ENCODE measurements at places on chromosomes 16 and 17.
A peak's percentile ranks its signal among the peaks of the same experiment; 100 is the strongest.

DNA sequence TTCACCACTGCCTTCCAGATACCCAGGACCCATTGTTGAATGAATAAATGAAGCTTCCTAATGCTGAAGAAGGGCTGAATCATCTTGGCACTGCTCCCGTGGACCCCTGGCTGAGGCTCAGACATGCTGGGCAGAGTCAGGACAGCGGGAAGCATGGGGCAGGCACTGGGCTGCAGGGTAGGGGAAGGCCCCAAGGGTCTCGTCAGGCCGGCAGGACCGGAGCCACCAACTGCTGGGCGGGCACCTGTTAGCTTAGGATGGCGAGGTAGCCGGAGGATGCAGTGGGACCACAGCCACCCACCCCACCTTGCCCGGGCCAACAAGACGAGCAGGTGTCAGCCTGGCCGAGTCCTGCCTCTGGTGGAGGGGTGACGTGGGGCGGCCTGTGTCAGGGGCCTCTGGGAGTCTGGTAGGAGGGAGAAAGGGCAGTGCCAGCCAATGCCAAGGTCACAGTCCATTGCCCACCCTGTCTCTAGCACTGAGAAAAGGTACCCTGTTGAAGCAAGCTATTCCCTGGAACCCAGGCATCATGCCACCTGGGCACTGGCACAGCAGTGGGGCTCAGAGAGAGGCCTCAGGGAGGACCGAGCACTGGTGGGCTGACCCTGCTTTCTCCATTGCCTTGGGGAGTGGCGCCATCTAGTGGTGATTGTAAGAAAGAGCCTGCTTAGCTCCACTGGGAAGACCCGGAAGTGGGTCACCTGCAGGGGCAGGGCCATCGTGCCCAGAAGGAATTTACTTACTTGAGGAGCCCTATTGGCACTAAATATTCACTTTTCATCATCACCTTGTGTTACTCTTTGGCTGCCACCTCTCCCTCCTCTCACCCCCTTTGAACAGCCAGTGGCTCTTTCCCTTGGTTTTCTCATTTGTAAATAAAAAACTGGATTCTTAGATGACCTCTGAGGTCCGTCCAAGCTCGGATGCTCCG lies 3.0 kb upstream of the DLX3 start:
- peak; percentile 79 for DNase-seq

GRCh38 chr17:17732892-17733670 lies 51.8 kb downstream of the RAI1 start:
- DNase-seq = no peak

DNA sequence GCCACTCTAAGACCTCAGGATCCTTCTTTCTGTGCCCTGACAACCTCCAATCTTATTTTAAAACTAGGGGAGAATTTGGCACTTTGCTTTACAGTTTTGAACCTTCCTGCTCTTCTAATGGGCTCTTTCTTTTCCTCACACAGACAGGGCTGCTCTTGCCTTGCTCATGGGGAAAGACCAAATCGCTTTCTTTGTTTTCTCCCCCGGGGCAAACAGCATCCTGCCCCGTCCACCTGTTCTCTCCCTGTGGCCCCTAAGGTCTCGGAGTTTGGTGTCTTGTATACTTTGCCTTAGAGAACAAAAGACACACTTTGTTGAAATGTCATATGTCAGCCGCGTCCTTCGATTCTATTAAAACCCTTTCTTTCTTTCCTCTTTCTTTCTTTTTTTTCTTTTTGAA lies 306.7 kb upstream of the SALL1 start:
- no peak for DNase-seq

- no peak for DNase-seq
These were observed 8.0 kb downstream of the FAM171A2 start for GRCh38 chr17:44355642-44356099.

DNA sequence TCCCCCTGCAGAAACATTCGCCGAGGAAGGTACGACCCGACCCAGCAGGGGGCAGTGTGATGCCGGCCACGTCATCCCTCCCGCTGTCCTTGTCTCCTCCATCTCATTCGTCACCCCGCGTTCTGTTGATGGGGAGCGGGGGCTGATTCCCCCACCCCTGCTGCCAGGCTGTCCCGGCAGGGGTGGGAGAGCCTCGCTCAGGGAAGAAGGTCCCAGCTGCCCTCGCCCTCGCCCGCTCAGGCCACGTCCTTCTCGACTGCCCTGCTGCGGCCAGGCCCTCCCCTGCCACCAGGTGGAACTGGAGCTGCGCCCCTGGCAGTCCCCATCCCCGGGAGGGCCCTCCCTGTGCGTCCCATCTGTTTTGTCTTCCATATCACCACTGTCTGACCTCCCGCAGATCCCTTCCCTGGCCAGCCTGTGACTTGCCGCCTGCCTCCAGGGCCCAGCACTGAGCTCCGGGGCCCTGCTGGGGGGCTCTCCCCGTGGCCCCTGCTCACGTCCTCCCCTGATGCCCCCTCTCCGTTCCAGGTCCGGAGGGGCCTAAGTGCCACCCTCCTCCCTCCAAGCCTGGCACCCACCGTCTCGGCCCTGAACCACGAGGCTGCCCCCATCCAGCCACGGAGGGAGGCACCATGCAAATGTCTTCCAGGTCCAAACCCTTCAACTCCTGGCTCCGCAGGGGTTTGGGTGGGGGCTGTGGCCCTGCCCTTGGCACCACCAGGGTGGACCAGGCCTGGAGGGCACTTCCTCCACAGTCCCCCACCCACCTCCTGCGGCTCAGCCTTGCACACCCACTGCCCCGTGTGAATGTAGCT lies 20.6 kb downstream of the ADAM11 start:
- peak; percentile 57 for DNase-seq

GRCh38 chr16:23990507-23990906 lies 154.7 kb downstream of the PRKCB start:
- no peak for DNase-seq

- DNase-seq = no peak
These were observed 49.3 kb upstream of the FBXO47 start for GRCh38 chr17:39016193-39017153.

DNA sequence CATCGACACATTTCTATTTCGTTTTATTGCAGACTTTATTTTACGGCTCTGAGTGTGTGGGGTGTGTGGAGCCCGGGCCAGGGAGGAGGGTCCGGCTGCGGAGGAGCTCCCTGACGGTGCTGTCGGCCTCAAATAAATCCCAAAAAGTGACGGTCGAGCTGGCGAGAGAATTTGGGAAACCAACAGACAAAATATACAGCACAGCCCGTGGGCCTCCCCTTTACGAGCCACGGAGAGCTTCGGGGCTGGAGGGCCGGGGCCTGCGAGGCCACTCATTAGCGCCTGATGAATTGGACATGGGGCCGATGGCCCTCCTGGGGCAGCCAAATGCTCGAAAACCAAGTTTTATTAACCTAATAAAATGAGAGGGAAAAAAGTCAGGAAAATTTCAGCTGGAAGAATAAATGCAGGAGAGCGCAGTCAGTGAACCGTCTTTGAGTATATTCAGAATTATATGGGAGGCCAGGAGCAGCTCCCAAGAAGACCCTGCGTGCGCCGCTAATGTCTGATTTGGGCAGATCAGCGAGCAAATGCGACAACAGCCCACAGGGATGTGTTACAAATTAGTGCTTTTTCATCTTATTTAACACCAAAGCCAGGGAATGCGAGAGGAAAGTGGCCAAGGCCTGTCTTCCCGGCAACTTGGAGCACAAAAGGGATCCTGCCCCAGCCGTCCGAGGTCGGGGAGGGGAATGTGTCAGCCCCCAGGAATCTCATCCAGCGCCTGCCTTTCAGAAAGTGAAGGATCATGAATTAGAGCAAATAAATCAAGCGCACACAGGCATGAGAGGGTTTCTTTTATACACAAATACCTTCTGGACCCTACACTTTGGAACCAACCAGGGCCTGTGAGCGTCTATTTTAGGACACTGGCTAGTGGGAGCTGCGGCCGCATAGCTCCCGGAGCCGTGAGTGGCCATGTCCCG lies 249.1 kb downstream of the C16orf95 start:
- no peak for DNase-seq

- DNase-seq = no peak
These were observed 98.1 kb downstream of the GNAO1 start for GRCh38 chr16:56289416-56289815.

GRCh38 chr16:66712512-66712911 lies 16.0 kb upstream of the CMTM4 start:
- no peak for DNase-seq

DNA sequence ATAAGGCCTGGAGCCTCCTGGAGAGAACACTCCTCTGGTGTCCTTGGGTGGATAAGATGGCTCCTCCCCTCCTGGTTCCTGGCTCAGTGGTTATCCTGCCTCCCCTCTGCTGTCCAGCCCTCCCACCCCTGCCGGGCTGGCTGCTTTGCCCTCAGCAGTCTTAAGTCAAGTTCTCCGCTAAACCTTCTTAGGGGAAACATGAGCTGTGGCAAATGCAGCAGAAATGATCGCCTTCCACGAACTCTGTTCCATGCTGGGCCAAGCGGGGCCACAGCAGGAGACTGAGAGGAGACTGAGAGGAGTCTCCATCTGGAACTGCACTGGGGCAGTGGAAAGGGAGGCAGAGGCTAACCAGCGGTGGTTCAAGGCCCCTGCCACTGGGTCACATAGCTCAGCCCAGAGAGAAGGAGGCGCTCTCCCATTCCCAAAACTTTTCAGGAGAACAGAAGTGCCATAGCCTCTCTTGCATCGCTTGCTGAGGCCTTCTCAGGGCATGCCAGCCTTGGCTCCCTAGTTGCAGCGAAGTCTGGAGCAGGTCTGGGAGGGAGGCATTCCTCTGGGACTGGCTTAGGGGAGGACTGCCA lies 26.9 kb downstream of the TNS4 start:
- DNase-seq = no peak

DNA sequence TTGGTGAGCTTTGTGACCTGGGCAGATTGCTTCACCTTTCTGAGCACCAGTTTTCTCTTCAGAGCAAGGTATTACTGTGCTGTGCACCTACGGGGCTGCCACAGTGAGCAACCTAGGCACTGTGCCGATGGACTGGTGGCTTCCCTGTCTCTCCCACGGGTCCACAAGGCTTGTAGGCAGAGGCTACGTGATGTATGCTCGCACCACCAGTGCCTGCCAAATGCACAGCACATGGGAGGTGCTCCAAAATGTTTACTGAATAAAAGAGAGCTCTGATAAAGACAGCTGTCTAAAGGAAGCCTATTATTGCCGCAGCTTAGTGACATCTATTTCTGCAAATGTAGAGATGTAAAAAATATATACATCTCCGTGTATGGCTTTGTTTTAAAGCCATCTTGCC lies 139.2 kb downstream of the CDK5R1 start:
- no peak for DNase-seq

- DNase-seq = no peak
These were observed 47.4 kb downstream of the RAI1 start for GRCh38 chr17:17728550-17729251.

DNA sequence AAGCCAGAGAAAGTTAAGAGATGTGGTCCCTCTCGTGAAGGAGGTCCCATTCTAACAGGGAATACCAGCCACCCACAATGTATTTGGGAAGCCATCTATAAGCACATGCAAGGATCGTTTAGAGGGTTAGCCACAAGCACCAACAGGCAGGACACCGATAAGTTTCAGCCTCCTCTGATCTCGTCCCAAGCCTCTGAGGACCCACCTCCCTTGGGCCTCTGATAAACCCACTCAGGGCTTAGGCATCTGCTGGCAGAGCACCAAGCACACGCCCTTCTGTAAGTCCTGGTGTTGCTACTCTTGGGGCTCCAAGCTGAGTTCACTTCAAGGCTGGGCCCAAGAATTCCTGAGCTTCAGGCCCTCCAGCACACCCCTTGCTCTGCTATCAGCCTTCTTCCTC lies 5.4 kb upstream of the PNPO start:
- no peak for DNase-seq

DNA sequence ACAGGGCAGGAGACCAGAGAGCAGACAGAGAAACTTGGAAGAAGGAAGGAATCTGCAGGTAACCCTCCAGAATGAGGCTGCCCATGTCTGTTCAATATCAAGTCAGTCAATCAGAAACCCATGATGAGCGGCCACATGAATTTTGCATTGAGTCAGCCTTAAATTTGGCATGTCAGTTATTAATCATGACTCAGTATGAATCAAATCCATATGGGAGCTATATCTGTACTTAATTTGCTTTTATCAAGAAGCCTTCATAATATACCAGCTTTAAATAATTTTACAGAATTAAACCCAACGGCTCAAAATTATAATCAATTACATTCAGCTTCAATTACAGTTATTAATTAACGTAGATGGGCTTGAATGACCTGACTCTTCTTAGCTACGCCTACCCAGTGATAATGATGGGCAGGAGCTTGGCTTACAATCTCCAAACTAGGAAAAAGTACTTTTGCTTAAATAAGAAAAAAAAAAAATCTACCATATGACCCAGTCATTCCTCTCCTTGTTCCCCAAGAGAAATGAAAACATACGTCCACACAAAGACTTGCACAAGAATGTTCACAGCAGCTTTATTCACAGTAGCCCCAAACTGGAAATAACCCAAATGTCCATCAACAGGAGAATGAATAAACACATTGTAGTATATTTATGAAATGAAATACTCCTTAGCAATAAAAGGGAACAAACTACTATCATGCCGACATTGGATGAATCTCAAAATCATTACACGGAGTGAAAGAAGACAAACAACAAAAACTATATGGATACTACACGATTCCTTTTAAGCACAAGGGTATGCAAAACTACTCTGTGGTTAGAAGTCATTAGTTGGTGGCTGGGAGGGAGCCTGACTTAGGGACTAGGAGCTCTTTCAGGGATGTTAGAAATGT lies 48.6 kb downstream of the SLC39A11 start:
- no peak for DNase-seq

GRCh38 chr17:81390029-81390872 lies 5.0 kb upstream of the BAHCC1 start:
- no peak for DNase-seq

DNA sequence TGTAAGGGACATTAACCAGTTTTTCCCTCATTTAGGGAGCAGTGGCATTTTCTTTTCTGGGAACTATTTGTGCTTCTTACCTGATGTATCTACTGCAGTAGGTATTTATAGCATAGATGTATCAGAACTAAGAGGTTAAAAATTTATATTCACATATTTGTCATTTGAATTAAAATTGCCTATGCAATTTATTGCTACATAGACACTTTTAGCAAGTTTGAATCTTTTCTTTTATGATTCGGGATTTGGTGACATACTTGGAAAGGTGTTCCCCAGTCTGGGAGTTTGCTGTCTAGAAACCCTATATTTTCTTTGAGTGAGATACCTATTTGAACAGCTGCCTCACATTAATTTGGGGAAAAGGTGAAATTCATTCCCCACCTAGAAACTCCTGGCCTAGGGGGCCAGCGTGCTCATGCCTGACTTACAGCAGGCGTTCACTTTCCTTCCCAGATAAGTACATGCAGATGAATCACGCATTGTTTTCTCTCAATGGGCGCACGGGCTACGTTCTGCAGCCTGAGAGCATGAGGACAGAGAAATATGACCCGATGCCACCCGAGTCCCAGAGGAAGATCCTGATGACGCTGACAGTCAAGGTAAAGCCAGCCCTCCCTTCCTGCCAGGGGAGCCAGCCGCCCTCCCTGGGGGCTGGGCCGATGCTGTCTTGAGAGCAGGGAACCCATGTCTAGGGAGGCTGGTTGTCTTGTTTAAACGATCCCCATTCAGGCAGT lies 73.8 kb downstream of the SDR42E1 start:
- DNase-seq = no peak

- no peak for DNase-seq
These were observed 2.4 kb downstream of the IL4R start for GRCh38 chr16:27316038-27316680.
